CD4-positive, alpha-beta memory T cell (primary cell): ENCODE measurements at places on chromosomes 6 and 20.

- DNase-seq = no peak
Measured at GRCh38 chr6:170096803-170097504, 193.9 kb downstream of the DLL1 start.

GRCh38 chr6:107634324-107635056 is 144.6 kb downstream of the SOBP start:
- no peak for DNase-seq

DNA sequence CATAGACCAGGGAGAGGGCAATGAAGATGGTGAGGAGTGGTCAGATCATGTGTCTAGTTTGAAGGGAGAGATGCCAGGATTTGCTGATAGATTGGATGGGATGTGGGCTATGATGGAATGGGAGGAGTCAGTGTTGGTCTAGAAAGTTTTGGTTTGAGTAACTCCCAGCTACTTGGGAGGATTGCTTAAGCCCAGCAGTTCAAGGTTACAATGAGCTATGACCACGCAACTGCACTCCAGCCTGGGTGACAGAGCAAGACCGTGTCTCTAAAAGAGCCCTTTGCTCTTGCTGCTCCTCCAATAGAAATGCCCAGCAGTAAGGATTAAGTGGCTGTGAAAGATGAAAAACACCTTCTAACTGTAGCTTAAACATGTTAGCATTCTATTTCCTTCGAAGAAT is 18.2 kb upstream of the LAMP5 start:
- no peak for DNase-seq

GRCh38 chr6:160991406-160992060 is at the start of gene MAP3K4:
TSS of gene MAP3K4 (plus strand) at chr6:160991769. CDS start at chr6:160991932, 163 bp downstream.
- peak; percentile 83 for DNase-seq

- DNase-seq = no peak
Measured at GRCh38 chr6:37060195-37060559, 54.7 kb downstream of the FGD2 start.

DNA sequence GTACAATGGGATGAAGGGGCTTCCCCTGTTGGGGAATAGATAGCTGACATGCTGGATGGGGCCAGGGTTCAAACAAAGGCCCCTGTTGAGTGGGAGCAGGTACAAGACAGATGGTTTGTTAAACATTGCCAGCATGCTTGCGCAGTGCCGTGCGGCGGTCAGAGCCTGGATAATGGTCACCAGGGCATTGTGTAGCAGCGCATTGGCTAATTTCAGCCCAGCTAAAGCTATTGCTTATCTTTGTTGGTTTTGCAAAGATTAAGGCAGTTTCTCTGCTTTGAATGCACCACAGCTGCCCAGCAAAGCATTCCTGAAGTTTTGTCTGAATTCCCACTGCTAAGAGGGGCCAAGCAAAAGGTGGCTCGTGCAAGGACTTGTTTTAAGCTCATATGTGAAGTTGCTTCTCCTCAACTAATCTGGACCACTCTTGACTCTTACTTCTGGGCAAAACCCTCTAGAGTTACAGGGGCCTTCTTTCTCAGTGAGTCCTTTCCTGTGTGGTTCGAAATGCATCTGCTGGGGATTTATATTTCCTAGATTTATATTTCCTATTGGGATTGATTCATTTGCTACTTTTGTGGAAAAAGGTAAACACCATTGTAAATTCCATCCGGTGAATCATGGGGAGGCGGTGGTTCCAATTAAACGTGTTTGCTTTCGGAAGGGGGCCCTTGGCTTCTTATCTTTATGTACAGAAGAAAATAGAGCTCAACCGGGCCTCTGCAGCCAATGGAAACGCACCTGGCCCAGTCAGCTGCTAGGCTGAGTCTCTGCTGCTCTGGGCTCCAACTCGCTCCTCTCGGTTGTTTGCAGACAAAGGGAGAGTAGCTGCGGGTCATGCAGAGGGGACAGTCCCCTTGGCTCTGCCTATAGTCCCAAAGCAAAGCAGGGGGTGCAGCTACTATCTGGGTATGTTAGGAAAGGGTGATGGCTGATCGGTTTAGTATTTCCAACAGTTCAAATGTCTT is 72.1 kb downstream of the FOXA2 start:
- DNase-seq = no peak

DNA sequence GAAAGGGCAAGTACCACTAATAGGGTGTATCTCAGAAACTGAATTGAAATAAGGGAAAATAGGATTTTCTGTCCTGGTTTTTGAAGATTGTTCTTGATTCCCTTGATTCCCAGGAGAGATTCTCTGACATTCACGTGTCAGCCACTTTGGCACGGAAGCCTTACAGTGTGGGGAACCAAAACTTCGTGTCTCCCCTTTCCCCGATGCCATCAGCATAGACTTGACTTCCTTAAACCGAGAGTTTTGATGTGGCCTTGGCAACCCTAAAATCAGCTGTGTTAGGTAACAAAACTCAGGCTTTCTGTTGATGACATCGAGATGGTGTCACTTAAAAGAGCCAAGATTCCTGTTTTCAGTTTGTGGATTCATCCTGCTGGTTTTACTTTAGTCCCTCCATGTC is 7.5 kb downstream of the HMGN4 start:
- DNase-seq = no peak

- no peak for DNase-seq
Measured at GRCh38 chr6:79548304-79548703, 11.1 kb upstream of the LCA5 start.

GRCh38 chr6:151811081-151811480 is 3.6 kb downstream of the ESR1 start:
- no peak for DNase-seq

- DNase-seq = no peak
Measured at GRCh38 chr6:18395856-18396197, 8.7 kb downstream of the RNF144B start.

GRCh38 chr6:108702106-108702851 is 141.6 kb downstream of the FOXO3 start:
- DNase-seq = no peak

DNA sequence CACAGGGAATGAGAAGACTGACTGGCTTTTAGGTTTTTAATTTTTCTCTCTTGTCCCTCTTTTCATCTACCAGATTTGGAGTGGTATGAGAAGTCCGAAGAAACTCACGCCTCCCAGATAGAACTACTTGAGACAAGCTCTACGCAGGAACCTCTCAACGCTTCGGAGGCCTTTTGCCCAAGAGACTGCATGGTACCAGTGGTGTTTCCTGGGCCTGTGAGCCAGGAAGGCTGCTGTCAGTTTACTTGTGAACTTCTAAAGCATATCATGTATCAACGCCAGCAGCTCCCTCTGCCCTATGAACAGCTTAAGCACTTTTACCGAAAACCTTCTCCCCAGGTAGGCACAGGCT is 644 bp downstream of the MAD2L1BP start:
- DNase-seq = no peak

DNA sequence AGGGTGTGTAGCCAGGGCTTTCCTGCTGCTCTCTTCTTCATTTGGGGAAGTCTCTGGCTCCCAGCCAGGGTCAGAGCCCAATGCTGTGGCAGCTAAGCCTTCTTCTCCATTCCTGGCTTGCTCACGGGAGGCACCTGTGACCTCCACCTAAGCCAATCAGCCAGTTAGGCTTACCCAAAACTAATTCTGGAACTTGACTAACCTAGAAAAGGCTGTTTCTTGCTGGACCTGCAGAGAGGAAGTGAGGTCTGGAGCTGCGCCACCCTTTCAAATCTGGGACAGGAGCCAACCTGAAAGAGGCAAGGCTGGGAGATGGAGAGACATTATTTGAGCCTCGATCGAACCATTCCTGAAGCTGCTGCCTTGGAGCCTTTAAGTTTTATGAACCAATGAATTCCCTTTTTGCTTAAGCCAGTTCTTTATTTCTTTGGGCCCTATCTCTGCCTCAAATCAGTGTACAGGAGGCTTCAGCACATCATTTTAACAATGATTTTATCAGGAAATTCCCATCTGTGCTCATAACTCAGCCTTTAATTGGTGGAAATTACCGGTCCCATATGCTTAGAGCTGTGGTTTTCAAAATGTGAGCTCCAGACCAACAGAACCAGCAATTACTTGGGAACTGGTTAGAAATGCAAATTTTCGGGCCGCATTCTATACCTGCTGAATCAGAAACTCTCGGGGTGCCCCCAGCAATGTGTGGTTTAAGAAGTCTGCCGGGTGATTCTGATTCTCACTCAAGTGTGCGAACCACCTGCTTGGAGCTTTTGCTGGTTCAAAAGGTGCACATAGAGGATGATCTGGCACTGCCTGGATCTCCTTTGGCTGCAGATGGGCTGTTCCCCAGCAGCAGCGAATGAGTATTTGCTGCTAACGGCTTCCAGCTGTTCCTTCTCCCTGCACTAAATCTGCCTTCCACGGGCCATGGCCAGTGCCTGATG is 97.4 kb upstream of the RNF24 start:
- no peak for DNase-seq

- DNase-seq = no peak
Measured at GRCh38 chr20:36887752-36888090, 11.8 kb downstream of the TLDC2 start.

DNA sequence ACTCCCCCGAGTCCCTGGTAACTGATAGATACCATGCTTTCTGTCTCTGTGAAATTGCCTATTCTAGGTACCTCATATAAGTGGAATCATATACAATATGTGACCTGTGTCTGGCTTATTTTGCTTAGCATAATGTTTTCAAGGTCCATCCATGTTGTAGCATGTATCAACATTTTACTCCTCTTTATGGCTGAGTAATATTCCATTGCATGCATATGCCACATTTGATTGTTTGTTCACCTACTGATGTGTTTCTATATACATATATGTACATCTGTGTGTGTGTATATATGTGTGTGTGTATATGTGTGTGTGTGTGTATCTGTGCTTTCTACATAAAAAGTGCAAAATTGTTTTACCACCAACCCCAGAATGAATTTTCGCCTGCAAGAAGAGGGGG is 119.1 kb downstream of the ADAT2 start:
- DNase-seq = no peak

- DNase-seq = no peak
Measured at GRCh38 chr6:5081955-5082354, 3.2 kb upstream of the PPP1R3G start.

DNA sequence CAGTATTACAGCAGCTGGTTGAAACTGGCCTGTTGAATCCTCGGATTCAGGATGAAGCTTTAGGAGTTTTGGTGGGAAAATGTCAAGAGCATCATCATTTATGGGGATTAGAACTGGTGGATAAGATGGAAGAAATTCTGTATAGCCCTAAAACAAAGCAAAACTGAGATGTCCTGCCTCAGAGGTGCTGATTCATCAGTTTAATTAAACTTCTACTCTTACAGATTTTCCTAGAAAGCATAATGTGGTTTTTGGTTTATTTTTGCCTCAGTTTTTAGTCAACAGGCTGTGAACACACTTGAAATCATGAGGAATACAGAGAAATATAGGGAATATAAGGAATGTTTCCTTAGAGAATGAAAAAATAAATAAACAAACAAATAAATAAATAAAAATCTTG is 228.7 kb upstream of the POU3F2 start:
- no peak for DNase-seq

- DNase-seq = peak; percentile 41
Measured at GRCh38 chr20:23086056-23086566, at the start of gene CD93. TSS of gene CD93 (minus strand) at chr20:23086324. CDS start at chr20:23086192, 132 bp downstream.

- no peak for DNase-seq
Measured at GRCh38 chr20:57567471-57568079, 6.7 kb downstream of the PCK1 start.

GRCh38 chr6:56335726-56336125 is 88.3 kb upstream of the COL21A1 start:
- DNase-seq = no peak

- DNase-seq = peak; percentile 19
Measured at GRCh38 chr6:37314487-37315156, 39.2 kb upstream of the RNF8 start.

GRCh38 chr6:106694343-106694742 is 65.0 kb downstream of the QRSL1 start:
- no peak for DNase-seq

- DNase-seq = no peak
Measured at GRCh38 chr6:7697820-7698623, 27.9 kb upstream of the BMP6 start.

DNA sequence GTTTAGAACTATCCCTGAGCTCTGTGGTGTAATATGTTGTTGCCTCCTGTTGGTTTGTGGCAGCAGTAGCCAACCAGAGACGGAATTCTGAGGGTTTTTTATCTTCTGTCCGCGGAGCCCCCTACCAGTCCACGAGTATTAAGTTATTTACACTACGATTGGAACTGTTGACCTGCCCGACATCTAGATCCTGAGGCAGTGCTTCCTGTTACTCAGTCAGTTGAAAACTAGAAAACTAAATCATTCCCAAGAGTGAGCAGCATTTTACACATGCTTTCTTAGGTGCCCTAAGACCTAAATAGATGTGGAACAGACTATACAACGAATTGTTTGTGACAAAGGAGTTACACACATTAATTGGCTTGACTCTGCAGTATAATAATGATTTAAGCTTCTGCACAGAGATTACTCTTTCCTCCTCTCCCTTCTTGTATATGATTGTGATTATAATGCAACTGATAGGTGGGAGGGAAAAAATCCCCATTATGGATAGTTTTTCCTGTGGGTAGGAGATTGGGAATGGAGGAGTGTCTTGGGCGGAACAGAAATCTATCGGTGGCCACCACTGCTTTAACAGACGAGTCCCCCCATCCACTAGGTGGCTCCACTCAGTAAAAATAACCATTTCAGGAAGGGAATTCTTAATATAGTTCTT is 1.7 kb downstream of the LOC128125822 start:
- peak; percentile 61 for DNase-seq

DNA sequence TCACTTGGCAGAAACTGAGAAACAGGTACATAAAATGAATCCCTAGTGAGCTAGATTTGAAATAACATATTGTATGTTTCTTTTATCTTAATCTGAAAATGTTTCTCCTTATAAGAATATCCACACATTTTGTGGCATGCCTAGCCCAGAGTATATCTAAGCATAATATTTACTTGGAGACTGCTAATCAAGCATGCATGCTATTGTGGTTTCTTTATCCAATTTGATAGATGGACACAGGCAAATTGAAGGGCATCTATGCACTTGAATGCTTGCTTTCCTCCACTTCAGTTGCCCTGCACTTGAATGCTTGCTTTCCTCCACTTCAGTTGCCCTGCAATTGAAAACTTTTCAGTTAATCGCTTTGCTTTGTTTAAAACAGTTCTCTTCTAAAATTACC is 729.8 kb downstream of the TBC1D32 start:
- no peak for DNase-seq

- DNase-seq = no peak
Measured at GRCh38 chr6:36949636-36950035, 4.9 kb upstream of the PI16 start.

- no peak for DNase-seq
Measured at GRCh38 chr6:25278261-25278913, 787 bp upstream of the CARMIL1 start.

- DNase-seq = no peak
Measured at GRCh38 chr6:122726649-122727048, 52.9 kb upstream of the FABP7 start.
